ENCODE measurements at places on chromosomes 1 and 21.

GRCh38 chr1:87450615-87451209 lies 122.0 kb downstream of the LMO4 start:
- DNase-seq = no peak

DNA sequence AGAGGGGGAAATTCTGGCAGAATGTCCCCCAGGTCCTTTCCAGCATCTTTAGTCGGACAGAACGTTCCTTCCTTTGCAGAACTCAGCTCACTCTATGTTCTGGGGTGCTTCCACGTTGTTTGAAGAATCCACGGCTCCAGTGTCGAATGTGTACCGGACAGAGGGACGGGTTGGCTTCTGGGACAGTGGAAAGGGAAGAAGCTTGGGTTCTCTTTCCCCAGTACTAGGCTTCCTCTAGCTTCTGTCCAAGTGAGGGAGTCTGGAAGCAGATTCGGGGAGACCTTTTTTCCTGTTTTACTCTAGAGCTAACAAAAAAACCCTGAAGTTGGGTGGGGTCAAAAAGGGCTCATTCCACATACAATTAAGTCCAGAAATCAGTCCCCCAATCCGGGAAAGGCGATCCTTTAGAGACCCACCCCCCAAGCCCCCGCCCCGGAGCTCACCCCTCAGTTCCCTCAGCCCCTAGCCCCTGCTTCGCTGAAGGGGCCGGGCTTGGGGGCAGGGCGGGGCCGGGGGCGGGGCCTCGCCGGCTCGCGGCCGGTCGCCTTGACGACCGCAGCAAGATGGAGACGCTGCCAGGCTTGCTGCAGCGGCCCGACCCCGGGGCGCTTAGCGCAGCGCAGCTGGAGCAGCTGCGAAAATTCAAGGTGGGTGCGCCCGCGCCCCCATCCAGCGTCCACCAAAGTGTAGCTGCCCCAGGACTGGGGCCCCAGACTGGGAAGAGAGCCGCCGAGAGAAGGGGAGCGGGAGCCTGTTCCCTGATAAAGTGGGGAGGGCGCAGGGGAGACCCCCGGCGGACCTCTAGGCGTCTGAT lies at the start of gene RIIAD1:
Gene RIIAD1, plus strand, starts transcription at position 549 of the 814 bp plus-strand sequence. Its CDS starts 15 bp downstream, at position 564.
- no peak for DNase-seq

DNA sequence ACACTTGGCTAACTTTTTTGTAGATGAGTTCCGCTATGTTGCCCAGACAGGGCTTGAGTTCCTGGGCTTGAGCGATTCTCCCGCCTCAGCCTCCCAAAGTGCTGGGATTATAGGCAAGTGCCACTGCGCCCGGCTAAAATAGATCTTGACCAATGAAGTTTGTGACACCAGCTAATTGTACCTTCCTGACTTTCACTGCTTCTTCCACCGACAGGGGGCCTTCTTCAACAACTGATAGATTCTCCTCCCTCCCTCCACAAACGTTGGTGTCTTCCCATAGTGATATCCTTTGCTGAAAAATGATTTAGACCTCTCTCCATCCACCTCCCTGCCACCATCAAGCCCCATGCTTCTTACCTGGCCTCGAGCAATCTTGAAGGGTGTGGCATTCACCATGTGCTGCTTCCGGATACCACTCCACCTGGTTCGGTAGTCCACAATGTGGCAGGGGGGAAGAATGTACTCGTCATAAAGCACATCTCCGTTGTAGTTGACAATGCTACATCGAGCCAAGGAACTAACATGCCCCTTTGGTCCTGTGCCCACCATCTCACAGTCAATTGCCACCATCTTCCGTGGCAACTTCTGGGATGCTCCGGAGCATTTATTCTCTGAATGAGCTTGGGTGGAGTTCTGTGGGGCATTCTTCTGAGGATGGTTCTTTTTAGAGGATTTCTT lies 1.6 kb upstream of the METTL25B start:
- DNase-seq = peak; percentile 41

DNA sequence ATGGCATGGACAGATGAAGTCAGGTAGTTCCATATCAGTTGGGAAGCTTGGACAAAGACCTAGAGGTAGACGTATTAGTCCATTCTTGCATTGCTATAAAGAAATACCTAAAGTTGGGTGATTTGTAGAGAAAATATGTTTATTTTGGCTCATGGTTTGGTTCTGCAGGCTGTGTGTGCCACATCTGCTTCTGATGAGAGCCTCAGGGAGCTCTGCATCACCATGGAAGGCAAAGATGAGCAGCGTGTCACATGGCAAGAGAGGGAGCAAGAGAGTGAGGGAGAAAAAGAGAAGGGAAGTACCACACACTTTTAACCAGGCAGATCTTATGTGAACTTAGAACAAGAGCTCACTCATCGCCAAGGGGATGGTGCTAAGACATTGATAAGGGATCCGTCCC lies 9.0 kb downstream of the TSACC start:
- DNase-seq = no peak

- DNase-seq = no peak
Observed at GRCh38 chr1:12032161-12032621, 12.9 kb downstream of the MIIP start.

DNA sequence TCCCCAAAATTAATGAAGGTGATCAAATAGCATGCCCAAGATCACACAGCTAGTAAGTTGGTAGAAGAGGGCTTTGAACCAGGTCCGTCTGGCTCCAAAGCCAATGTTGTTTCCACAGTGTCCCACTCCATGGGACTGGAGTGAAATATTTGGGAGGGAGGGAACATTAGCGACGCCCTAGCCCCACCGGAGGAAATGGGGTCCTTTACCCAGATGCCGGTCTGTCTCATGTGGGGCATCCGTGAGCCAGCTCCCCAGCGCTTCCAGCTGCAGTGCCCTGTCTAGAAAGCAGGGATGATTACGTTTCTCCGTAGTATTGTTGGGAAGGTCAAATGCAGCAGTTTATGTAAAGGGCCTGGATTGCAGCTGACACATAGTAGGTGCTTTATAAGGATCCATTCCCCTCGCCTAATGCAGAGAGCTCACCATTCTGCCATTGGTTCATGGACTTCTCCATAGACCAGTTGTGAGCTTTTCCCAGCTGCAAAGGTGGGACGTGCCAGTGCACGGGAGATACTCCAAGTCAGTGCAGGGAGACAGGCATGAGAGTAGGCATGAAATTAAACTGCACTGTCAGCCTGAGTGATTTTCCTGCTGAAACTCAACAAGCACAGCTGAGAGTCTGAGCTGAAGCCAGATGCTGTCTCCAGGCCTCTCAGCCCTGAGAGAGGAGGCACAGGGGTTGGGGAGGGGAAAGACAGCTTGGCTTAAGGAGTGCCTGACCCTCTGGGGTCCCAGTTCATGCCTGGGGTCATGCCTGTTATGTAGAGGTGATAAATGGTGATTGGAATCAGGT lies 24.7 kb downstream of the QSOX1 start:
- peak; percentile 40 for DNase-seq

DNA sequence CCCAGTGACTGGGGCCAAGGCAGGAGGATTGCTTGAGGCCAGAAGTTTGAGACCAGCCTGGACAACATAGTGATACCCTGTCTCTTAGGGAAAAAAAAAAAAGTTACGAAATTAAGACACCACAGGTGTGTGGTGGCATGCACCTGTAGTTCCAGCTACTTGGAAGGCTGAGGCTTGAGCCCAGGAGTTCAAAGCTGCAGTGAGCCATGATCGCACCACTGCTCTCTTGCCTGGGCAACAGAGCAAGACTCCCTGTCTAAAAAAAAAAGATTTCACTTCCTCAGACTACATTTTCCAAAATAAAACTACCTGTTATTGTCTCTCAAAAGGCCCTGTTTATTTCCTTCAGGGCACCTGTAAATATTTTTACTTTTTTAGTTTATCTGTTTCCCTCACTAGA lies 4.7 kb upstream of the STK40 start:
- no peak for DNase-seq

GRCh38 chr21:38306433-38307141 lies 49.8 kb downstream of the KCNJ15 start:
- DNase-seq = no peak

- DNase-seq = no peak
Observed at GRCh38 chr21:36169470-36170128, 13.0 kb downstream of the DOP1B start.

DNA sequence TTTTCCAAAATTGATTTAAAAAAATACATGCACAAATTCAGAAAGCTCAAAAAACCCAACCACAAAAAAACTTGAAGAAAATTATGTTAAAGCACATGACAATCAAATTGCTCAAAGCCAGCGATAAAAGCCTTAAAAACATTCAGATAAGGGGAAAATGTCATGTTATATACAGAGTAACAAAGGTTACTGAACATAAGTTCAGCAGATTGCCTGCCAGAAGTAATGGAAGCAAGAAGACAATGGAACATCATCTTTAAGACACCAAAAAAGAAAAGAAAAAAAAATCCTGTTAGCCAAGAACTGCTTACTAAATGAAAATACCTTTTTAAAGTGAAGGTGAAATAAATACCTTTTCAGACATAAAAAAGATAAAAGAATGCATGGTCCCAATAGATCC lies 147.2 kb upstream of the SGIP1 start:
- DNase-seq = no peak

DNA sequence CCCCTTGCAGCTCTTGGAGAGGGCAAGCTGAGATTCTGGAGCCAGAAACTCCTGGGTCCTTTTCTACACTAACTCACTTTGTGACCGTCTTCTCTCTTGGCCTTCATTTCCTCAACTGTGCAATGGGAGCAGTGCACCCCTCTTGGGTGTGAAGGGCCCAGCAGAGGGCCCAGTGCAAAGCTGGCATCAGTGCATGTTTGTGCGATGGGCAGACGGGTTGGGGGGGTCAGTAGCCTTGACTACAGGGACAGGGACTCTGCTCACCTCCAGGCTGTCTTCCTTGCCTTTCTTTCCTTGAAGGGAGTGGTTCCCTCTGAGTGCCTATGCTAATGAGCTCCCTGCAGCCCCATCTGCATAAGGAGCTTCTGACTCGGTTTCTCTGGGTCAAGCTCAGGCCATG lies 51.0 kb downstream of the EDN2 start:
- no peak for DNase-seq

DNA sequence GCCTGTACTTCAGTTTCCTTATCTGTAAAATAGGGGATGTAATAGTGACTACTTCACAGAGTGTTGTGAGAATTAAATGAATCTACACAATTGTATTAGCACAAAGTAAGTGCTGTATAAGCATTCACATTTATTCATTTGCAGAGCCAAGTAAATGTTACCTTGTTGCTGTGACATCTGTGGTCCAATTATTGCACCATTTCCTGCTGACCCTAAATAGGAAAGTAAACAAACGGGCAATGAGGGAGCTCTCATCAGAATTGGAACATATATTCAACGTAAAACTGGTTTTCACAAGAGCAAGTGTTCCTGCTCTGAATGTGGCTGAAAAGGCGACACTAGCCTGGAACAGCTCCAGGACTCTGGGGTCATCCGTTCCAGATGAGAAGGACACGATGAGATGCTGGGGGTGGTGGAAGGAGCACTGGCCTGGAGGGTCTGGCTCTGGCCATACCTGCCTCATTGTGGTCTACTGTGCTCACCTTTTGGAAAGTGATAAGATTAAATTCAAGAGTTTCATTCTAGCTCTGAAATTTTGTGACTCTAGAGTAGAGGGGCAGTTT lies 34.5 kb downstream of the PROX1 start:
- no peak for DNase-seq

DNA sequence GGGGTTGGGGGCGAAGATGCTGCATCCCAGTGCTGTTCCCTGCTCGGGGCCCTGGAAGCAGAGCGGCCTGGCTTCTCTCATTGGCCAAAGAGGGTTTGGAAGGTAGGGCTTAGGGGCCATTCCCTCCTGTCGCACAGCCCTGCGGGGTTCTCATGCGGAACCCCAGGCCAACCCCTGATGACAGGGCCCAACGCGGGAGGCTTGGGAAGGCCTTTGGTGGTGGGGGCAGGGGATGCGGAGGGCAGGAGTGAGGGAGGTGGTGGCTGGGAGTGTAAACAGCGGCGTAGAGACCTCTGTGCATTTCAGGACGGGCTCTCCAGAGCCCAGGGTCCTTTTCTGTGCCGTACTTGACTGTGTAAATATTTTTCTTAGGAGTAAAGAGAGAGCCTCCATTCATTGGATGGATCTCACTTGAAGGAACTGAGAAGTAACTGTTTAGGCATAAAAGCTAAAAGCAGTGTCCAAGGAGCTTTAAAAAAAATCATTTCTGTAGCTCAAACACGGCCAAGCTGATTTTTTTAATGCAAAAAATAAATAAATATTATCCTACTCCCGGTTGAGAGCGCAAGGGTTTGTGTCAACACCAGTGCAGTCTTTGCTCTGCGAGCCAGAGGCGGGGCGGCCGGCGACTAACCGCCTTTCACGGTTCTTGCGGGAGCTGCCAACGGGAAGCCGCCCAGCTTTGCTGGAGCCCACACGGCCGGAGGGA lies 169.1 kb downstream of the PRDM16 start:
- no peak for DNase-seq

DNA sequence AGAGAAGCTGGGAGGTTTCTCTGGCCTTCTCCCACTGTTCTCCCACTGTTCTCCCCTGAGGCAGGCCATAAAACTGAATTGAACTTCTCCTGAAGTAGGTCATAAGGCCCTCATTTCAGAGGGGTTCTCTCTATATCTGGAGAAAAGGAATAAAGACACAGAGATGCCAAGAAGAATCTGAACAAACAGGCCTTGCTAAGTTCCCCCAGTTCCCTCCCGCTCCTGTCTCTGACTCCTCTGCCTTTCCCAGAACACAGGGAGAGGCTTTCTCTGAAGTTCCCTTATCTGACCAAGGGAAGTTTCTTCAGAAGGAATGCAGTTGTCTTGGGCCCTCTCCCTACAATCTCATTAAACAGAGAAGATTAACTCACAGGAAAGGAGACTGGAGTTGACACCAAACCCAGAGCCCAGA lies 83.4 kb downstream of the SLC16A1 start:
- DNase-seq = no peak

GRCh38 chr1:231376875-231377549 lies 38.9 kb downstream of the SPRTN start:
- DNase-seq = no peak

DNA sequence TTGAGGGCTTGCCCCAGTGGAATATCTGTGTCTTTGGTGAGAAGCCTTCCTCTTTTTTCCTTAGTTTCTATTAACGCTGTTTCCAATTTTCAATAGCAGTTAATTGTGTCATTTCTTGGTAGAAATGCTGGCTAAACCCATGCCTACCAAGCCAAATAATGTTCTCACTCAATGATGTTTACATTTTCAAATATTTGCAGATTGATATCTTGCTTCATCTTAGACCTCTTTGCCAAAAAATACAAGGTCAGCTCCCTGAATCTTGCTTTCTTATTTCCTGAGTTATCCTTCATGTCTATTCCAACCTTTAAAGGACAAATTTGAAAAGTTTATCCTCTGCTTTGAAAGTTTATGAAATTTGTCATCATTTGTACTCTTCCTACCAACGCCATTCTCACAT lies 5.1 kb downstream of the KCNJ15 start:
- DNase-seq = no peak
